ENCODE measurements at places on chromosomes 5 and 9.
A peak's percentile ranks its signal among the peaks of the same experiment; 100 is the strongest.

DNA sequence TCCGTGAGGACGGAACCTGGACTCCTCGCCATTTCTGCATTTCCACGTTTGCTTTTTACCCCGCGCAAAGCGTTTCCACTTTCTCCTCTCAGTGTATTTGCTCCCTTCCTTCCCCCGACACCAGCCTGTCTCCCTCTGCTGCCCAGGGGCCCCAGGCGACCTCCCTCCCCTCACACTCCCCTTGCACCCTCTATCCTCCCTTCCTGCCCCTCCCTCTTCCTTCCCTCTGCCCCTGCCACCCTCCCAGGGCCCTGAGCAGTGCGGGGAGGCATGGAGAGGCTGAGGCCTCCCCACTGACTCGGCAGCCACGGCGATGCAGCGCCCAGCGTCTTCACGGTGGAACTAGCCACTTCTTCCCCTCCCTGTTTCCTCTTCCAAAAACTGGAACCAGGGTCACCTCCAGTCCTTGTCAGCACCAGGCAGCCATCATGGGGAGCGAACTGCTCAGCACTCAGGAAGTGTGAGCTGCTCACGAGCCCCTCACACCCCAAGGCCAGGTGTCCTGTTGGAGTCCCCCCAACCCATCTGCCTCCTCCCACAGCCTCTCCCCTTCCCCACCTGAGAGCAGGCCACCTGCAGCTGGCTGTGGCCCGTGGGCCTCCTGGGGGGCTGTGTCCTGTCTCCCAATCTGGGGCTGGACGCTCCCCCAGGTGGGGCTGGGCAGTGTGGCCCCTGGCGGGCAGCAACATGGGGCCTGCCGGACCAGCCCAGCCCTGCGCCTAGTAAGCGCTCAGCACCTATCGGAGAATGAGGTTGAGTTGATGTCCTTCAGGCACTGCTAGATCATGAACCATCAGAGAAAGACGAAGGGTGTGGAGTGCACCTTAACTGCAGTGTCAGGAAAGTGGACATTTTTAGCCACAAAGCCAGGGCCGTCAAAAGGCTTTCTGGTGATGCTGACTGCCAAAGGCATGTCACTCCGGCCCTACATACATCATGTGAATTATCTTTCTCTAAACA, 17.5 kb downstream of the UBE2QL1 start:
- no peaks in the 10 kb centered on the region for H3K4me1 ChIP-seq
- no peak for DNase-seq
- no peak overlapping the region for H3K27ac ChIP-seq
- H3K4me3 ChIP-seq, result no peak overlapping the region
- no peaks in the 10 kb centered on the region for H3K27me3 ChIP-seq

DNA sequence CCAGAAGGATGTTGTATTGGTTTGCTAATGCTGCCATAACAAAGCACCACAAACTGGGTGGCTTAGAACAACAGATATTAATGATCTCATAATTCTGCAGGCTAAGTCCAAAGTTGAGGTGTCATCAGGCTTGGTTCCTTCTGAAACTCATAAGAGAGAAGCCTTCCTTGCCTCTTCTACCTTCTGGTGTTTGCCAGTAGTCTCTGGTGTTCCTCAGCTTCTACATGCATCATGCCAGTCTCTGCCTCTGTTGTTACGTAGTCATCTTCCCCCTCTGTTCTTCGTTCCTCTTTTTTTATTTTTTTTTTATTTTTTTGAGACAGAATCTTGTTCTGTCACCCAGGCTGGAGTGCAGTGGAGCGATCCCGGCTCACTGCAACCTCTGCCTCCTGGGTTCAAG, 61.8 kb downstream of the LRRC70 start:
- DNase-seq, result no peak
- H3K27me3 ChIP-seq, result no peaks in the 10 kb centered on the region
- no peaks in the 10 kb centered on the region for H3K36me3 ChIP-seq
- H3K4me3 ChIP-seq, result no peak overlapping the region

DNA sequence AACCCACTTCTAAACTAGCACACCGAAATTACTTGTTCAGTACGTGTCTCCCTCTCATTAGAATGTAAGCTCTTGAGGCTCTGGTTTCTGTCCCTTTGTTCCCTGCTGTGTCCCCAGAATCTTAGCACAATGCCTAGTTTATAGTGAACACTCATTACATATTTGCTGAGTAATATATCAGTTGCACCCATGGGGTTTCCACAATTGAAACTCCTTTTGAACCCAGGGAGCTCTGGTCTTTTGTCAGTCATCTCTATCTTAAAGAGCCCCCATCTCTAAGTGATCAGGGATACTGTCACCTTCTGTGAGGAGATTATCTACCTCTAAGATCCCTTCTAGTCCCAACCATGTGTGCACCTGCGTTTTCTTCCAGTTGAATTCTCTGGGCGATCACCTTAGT, 12.8 kb downstream of the CAMK4 start:
- no peaks in the 10 kb centered on the region for H3K27me3 ChIP-seq
- DNase-seq, result no peak
- no peak overlapping the region for H3K27ac ChIP-seq
- H3K4me1 ChIP-seq, result no peaks in the 10 kb centered on the region

DNA sequence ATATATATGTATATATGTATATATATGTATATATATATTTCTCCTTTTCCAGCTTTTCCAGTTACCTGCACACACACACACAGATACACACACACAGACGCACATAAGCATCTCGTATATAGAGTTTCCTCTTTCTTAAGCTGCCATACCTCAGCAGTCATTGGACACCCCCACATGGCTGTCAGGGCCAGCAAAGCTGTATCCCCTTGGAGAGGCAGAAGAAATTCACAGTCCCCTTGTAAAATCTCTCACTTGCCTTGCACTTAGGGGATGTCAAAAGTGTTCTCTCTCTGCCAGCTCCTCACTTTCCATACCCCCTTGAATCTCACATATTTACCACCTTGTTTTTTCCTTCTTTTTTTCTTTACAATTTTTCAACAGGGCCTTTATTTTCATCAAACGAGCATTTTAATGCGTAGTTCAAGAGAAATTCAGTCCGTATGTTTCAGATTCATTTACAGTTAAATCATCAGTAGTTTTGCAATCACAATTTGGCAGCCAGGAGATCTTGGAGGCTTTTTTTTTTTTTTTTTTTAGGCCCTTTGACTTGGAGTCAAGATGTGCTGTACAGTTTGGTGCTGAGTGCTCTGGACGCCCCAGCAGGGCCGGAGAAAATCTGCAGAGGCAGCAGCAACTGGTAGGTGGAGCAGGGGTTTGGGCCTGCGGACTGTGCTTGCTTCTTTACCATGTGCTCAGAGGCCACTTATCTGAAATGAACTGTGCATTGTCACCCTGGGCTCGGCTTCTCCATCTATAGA, 244.9 kb upstream of the KLF4 start:
- H3K36me3 ChIP-seq, result no peaks in the 10 kb centered on the region
- H3K4me1 ChIP-seq, result peaks cover 26% of the 10 kb centered on the region
- H3K27me3 ChIP-seq, result no peaks in the 10 kb centered on the region

- no peaks in the 10 kb centered on the region for H3K36me3 ChIP-seq
- DNase-seq, result no peak
- peak overlapping the region; percentile 84 for H3K27ac ChIP-seq
These were observed 21.4 kb downstream of the PTPN3 start for GRCh38 chr9:109476642-109477257.

- no peaks in the 10 kb centered on the region for H3K27me3 ChIP-seq
- no peaks in the 10 kb centered on the region for H3K36me3 ChIP-seq
- H3K27ac ChIP-seq, result peak overlapping the region; percentile 15
- peaks cover 5% of the 10 kb centered on the region for H3K4me1 ChIP-seq
- no peak overlapping the region for H3K4me3 ChIP-seq
These were observed 123.0 kb upstream of the CPEB4 start for GRCh38 chr5:173765029-173765644.

DNA sequence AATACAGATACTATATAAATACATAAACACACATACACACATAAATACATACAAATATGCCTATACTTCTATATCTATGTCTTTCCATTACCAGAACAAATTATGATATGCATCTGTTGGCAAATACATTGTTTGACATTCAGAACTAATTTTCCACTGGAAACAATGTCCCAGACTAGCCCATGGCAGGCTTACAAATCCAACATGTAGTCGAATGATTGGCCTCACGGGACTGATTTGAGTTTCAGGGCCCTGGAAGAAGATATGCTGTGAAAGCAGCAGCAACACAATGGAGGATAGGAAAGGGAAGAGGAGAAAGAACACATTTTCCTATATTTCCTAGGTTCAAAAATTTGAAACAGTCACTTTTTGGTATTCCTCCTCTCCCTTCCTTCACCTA, 881.1 kb upstream of the DMAC1 start:
- H3K27me3 ChIP-seq, result no peaks in the 10 kb centered on the region
- DNase-seq, result no peak
- H3K4me1 ChIP-seq, result no peaks in the 10 kb centered on the region
- H3K4me3 ChIP-seq, result no peak overlapping the region
- no peaks in the 10 kb centered on the region for H3K36me3 ChIP-seq
- H3K27ac ChIP-seq, result no peak overlapping the region

DNA sequence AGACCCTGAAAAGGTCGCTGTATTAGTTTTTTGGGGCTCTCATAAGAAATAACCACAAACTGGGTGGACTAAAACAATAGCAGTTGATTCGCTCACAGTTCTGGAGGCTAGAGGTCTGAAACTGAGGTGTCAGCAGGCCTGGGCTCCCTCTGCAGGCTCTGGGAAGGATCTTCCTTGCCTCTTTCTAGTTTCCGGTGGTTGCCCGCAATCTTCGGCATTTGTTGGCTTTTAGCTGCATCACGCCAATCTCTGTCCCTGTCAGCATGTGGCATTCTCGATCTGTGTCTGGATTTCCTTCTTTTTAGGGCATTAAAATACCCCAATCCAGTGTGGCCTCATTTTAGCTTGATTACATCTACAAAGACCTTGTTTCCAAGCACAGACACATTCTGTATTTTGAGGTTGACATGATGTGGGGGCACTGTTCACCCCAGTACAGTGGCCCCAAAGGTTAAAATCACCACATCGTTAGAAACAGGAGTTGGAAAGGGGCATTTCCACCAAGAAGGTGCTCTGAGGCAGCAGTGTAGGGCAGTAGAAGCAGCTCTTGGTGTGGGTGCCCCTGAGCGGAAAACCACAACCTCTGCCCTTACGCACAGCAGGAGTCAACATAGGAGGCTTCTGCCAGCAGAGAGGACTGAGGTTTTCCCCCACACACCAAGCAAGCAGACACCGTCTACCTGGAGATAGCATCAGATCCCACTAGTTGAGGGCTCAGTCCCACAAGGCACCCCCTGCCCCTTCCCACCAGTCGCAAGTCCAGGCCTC, 13.5 kb downstream of the ZNF79 start:
- H3K4me3 ChIP-seq, result no peak overlapping the region
- DNase-seq, result peak; percentile 42
- no peak overlapping the region for H3K27ac ChIP-seq
- no peaks in the 10 kb centered on the region for H3K27me3 ChIP-seq

- DNase-seq, result no peak
- H3K27ac ChIP-seq, result peak overlapping the region; percentile 30
- H3K4me1 ChIP-seq, result peaks cover 6% of the 10 kb centered on the region
- no peak overlapping the region for H3K4me3 ChIP-seq
These were observed 380.1 kb upstream of the PRR16 start for GRCh38 chr5:120083851-120084542.

GRCh38 chr5:177491429-177491945, 5.9 kb downstream of the PDLIM7 start:
- H3K27me3 ChIP-seq, result no peaks in the 10 kb centered on the region
- peaks cover 39% of the 10 kb centered on the region for H3K4me1 ChIP-seq
- peak overlapping the region; percentile 99 for H3K27ac ChIP-seq
- H3K36me3 ChIP-seq, result peaks cover 66% of the 10 kb centered on the region

GRCh38 chr5:120255214-120255613, 208.9 kb upstream of the PRR16 start:
- H3K27me3 ChIP-seq, result no peaks in the 10 kb centered on the region
- H3K4me3 ChIP-seq, result no peak overlapping the region
- DNase-seq, result no peak
- H3K4me1 ChIP-seq, result no peaks in the 10 kb centered on the region

DNA sequence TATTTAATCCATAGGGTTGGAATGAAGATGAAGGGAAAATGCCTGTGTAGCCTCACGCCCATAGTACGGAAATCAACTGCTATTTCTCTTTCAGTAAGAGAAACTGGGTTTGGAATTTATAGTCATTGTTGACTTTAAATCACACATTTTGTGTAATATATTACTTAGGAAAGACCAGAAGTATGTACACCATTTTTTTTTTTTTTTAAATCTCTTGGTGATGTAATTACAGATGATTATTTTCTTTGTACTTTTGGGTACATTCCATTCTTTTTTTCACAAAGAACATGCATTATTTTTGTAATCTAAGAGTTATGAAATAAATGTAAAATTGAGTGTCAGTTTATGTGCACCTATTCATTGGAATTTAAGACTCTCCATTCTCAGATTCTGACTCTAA, 45.7 kb downstream of the POC5 start:
- no peak for DNase-seq
- no peak overlapping the region for H3K27ac ChIP-seq
- H3K4me1 ChIP-seq, result no peaks in the 10 kb centered on the region
- H3K36me3 ChIP-seq, result peaks cover 10% of the 10 kb centered on the region
- H3K27me3 ChIP-seq, result no peaks in the 10 kb centered on the region

DNA sequence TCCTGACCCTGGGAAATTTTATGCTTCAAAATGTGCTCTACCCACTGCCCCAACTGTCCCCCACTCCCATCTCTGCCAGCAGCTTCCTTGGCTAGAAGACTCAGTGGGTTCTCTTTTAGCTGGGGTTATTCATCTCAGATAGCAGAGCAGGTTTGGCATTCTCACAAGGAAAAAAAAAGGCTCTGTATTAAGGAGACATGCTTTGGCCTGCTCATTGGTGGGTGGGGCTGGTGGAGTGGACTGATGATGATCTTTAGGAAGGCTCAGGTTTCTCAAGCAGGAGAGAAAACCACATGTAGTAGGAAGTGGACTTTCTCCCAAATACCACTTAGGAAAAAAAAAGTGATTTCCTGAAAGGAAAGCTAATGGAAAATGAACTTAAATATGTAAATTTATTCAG, 279.2 kb upstream of the ZNF462 start:
- no peaks in the 10 kb centered on the region for H3K27me3 ChIP-seq
- no peak overlapping the region for H3K4me3 ChIP-seq
- H3K27ac ChIP-seq, result no peak overlapping the region

DNA sequence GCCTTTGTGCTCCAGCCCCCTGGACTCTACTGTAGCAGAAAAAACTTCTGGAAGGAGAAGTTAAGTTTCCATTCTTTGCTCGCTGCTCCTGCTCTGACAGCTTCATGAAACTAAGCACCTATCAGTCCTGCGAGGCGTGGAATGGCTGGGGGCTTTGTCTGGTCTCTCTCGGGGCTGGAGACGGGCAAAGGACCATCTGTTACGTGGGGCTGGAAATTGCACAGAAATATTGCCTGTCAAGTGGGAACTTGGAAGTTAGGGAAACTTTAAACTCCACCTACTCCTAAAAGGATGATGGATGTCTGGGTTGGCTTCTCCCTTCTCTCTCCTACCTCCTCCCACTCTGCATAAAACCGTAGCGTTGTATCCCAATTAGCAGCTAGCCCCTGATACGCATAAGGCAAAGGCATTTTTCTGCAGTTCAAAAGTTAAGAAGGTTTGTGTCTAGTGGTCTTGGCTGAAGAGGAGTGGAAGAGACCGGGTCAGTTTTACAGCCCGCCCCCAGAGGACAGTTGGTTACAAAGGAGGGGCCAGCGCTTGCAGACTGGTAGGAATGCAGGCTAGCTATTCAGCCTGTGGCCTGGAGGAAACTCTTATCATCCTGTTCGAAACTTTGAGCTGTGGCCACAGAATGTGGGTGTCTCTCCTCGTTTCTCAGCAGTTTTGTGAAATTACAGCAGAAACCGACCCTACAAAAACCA, 1.3 kb downstream of the FBXL7 start:
- H3K27me3 ChIP-seq, result no peaks in the 10 kb centered on the region
- peak; percentile 80 for DNase-seq
- no peaks in the 10 kb centered on the region for H3K36me3 ChIP-seq
- peaks cover 3% of the 10 kb centered on the region for H3K4me1 ChIP-seq
- H3K4me3 ChIP-seq, result peak overlapping the region; percentile 90
